ENCODE measurements at places on chromosomes 5 and 9.

GRCh38 chr5:168590666-168591065 lies 11.5 kb upstream of the PANK3 start:
- no peak for DNase-seq

DNA sequence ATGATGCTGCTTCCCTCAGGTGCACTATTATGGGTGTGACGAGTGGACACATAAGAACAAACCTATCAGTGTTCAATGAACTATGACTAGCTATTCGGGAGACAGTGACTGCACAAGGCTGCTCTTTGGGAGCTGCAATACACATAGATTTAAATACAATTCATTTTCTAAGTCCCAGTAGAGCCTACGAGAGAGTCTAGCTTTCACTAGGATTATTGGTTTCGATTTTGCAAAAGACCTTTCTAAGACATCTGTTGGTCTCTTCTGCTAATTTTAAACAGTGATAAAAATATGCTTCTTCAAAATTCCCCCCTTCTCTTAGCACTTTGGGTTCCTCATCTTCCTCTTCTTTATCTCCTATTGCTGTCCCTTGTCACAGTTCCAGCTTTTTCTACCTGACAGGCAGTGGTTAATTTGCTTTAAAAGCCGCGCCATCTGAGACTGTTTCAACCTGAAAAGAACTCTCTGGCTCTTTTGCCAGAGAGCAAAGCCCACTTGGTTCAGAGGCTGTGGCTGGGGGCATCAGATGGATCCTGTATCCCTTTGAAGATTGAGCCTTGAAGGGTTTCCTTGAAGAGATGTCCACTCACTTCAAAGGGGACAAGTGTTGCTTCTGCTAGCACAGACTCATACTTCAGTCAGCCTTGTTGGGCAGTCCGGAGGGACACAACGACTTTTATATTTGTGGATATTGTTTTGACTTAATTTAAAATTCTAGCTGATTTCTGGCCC lies 241.5 kb downstream of the MAN2A1 start:
- no peak for DNase-seq

DNA sequence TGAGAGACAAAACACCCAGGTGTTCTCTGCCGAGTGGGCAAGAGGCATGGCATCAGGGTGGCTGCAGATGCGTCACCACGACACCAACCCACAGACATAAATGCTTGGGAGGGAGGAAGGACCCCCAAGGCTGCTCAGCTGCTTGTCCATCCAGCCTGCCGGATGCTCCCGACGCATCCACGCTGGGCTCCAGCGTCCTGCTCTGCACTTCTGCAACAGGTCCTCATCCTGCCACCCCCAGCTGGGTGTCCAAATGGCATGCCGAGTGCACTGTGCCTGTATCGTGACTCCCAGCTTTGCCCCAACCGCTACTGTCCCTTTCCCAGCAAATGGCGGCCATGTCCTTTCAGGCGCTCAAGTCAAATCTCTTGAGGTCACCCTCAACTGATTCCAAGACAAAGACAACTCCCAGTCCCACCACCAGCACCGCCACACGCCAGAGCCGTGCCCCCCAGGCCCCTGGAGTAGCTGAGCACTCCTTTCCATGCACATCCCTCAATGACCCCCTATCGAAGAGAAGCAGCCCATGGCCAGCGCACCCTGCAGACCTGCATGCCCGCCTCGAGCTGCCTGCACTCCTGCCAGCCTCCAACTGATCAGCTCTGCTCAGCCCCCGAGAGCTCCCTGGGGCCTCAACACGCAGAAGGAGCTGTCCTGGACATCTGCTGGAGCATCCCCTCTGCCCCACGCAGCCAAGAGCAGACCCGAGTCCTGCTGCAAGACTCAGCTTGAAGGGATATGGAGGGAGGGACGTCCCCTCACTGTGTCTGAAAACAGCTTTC lies 116.7 kb downstream of the ROR2 start:
- DNase-seq = no peak

DNA sequence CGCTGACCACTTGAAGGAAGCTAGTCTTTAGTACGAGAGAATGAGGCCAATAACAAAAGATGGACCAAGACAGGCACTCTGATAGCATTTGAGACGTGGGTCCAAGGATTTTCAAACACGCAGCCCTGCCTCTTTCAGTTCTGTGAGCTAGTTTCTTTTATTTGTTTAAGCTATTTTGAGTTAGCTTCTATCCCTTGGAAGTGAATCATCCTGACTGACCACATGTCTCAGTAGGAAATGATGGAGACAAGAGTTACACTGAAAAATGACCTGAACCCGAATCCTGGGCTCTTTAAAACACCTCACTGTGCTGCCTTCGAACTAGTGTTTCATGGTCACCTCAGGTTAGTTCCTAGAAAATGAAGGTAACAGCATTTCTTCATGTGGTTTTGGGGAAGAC lies 9.9 kb downstream of the TEK start:
- DNase-seq = no peak

- no peak for DNase-seq
Observed at GRCh38 chr5:16049761-16050160, 129.8 kb downstream of the MARCHF11 start.

DNA sequence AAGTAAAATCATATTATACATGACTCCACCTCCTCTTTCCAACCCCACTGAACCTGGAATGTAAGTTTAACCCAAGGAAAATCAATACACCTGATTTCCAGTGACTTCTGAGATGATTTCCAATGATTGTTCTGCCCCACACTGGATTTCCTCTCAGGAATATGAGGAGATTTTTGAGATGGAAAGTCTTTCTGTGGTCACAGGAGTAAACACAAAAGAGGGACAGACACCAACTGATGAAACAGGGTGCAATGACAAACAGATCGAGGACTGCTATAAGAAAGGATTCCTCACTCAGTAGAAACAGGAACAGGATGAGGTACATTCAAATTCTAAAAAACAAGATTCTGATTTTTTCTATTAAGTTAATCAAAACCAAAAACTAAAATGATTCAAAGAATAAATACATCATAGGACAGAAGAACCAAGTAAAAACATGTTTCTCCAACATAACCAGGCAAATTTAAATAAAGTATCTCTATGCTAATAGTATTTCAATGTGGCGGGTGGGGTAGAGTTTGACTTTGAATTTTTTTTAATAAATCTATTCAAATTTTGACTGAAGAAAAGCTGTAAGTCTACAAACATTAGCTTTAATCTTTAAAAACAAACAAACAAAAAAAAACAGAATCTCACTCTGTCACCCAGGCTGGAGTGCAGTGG lies 42.1 kb downstream of the DTWD2 start:
- DNase-seq = no peak

- no peak for DNase-seq
Observed at GRCh38 chr9:8052991-8053390, 253.4 kb upstream of the DMAC1 start.

DNA sequence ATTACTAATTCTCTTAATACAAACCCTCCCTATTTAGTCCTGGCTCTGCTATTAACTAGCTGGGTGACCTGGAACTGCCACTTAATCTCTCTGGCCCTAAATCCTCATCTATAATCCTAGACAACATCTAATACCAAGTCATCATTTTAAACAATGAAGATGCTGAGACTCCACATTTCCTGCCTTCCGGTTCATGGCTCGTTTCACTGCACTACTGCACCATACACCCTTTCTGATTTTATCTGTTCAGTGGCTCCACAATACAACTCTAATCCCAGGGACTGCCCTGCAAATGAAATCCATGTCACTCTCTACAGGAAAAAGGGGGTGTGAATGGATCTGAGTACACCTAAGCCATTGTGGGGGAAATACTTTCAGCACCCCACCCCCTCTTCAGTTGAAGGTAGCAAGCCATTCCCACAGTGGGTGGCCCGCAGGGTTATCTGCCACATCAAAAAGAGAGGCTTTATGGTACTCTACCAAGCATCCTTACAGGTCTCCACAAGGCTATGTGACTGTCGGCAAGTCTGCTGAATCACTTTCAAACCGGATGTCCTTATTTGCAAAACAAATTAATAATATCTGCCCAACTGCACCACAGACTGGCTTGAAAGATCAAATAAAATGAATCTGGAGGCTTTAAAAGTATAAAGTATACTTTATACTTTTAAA lies 89.5 kb downstream of the EPB41L4A start:
- no peak for DNase-seq

GRCh38 chr9:130661451-130662098 lies 2.8 kb upstream of the PRDM12 start:
- DNase-seq = no peak

DNA sequence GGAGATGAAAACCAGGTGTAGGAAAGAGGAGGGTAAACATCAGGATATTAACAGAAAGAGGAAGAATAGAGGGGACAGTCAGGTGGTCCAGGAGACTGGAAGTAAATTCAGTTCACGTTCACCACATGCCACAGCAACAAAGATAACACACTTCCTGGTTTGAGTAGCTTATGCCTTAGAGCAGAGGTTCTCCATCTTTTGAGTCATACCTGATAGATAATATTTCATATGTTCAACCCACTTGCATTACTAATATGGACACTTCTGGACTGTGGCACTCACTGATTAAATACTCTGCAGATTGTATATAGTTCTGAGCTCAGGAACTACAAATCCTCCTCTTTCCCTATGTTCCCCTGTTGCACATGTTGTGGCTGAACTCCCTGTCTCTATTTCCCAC lies 179.9 kb upstream of the NR3C1 start:
- DNase-seq = no peak

DNA sequence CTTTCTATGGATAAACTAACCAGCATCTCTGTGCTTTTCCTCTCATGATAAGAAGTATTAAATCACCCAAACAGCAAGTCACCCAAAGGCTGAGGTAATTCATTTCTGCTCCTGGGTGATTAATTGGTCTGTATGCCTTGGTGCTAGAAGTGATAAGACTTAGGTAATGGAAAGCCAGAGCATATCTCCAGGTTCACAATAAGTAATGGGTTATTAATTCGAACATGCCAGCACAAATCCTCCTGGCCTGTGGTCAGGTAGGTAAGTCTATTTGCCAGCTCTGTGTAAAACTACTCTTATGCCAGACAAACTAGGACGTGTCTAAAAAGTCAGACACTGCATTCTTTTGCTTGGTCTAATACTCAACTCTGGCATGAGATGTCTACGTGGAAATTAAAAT lies 11.2 kb upstream of the ENC1 start:
- DNase-seq = no peak

- no peak for DNase-seq
Observed at GRCh38 chr9:95971815-95972214, 96.3 kb downstream of the ERCC6L2 start.

GRCh38 chr9:79762070-79762469 lies 190.3 kb downstream of the TLE4 start:
- no peak for DNase-seq

GRCh38 chr5:138096363-138096762 lies 12.5 kb downstream of the WNT8A start:
- no peak for DNase-seq

GRCh38 chr5:86155796-86156195 lies 461.9 kb upstream of the COX7C start:
- no peak for DNase-seq

DNA sequence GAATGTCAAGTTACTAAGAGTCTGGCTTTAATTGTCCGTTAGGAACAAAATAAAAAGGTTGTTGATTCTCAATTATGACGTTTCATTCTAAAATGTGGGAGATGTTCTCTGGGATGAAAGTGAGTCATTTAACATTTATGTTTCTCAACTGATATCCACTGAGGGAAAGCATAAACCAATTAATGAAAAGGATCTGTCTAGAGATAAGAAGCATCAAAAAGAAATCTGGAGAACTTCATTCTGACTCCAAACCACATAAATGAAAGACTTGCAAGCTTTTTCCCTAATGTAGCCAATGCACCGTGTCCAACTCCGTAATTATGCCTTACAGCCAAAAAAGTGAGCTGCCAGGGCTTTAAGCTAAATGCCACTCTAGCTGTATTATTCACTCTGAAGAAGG lies 654.2 kb downstream of the TLE1 start:
- no peak for DNase-seq

- DNase-seq = no peak
Observed at GRCh38 chr9:450057-450456, 235.4 kb downstream of the DOCK8 start.

GRCh38 chr9:110058304-110058953 lies 149.5 kb downstream of the C9orf152 start:
- no peak for DNase-seq

- DNase-seq = no peak
Observed at GRCh38 chr5:176762489-176762888, 47.9 kb upstream of the UNC5A start.

DNA sequence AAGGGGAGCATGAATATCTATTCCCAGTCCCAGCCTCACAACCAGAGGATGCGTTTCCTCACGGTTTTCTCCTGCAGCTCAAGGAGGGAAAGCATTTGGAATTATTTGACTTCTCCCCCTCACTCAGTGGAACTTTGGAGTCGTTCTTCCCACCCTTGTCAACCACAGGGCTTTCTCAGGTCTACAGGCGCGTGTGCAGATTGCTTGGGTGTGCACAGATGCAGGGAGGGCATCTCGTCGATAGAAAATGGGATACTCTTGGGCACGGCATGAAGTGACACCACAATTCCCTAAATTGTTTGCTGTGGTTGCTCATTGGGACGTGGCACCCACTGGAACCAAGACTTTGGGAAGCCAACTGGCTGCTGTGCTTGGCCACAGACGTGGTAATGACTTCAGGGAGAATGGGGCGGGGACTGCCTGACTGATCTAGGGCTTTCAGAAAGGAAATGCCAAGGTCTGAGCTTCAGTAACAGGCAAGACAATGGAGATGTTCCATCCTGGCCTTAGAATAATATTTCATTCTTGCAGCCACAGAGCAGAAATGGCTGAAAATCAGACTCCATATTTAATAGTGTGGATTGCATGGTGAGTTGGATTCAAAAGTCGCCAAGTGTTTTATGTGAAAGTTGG lies 12.2 kb upstream of the OBP2B start:
- DNase-seq = no peak

GRCh38 chr5:2736872-2737271 lies 14.6 kb downstream of the IRX2 start:
- no peak for DNase-seq

DNA sequence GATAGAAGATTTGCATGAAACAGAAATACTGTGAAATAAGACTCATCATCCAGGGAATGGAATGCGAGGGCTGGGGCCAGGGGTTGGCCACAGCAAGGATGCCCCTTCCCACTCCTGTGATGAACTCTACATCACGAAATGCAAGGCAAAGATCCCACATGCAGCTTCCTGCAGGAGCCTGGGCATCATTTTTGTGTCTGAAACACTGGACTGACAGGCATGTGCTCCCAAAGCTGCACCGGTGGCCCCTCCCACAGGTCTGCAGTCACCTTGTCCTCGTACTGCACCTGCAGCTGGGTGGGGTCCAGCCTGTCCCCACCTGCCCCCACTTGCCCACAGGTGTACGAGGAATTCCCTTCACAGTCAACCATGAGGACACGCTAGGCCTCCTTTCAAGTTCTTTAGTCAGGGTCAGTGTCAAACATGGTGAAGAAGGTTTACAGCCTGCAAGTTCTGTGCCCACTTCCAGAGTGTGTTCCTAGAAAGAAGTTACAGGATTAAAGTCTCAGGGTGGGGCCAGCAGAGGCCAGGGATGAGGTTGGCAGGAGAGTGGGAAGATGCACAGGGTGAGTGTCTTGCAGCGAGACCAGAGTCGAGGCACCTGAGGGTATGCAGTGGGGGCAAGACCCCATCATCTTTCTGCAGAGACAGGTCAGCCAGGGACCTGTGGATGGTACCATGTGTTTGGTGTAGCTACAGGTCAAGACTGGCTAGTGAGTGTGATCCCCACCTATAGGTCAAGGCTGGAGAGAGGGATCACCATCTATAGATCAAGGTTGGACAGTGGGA lies 155.0 kb upstream of the IRX2 start:
- no peak for DNase-seq

GRCh38 chr5:89597878-89598277 lies 714.9 kb upstream of the MEF2C start:
- no peak for DNase-seq

All from hematopoietic multipotent progenitor cell treated with erythropoietin and hydrocortisone succinate and interleukin-3 and kit ligand, for 17 days (in vitro differentiated cells).